ENCODE measurements at places on chromosomes 5 and 9.

GRCh38 chr9:21336457-21336856 is 1.3 kb upstream of the KLHL9 start:
- no peak for DNase-seq

GRCh38 chr5:90553711-90554110 is 4.9 kb upstream of the ADGRV1 start:
- DNase-seq, result no peak

DNA sequence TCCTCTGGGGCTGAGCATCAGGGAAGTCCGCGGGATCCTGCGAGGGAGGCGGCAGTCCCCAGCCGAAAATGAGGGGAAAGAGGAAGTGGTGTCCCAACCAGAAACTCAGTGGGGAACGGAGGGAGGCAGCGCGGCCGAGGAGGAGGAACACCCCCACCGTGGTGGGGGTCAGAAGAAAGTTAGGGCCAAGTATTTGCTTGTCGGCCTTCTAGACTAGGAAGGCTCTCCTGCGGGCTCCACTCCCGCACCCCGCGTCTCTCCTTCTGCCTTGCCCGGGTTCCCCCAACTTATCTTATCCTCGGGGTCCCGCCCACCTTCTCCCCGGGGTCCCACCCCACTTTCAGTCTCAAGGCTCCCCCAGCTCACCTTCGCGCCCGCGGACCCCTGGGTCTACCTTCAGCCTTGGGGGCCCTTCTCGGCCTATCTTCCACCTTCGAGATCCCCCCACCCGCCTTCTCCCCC is 557 bp upstream of the PHF2 start:
- DNase-seq, result peak; percentile 37

- peak; percentile 47 for DNase-seq
Measured at GRCh38 chr5:122941737-122942136, 94.8 kb downstream of the PPIC start.

GRCh38 chr5:105587963-105588662 is 2025.5 kb upstream of the NUDT12 start:
- peak; percentile 25 for DNase-seq

DNA sequence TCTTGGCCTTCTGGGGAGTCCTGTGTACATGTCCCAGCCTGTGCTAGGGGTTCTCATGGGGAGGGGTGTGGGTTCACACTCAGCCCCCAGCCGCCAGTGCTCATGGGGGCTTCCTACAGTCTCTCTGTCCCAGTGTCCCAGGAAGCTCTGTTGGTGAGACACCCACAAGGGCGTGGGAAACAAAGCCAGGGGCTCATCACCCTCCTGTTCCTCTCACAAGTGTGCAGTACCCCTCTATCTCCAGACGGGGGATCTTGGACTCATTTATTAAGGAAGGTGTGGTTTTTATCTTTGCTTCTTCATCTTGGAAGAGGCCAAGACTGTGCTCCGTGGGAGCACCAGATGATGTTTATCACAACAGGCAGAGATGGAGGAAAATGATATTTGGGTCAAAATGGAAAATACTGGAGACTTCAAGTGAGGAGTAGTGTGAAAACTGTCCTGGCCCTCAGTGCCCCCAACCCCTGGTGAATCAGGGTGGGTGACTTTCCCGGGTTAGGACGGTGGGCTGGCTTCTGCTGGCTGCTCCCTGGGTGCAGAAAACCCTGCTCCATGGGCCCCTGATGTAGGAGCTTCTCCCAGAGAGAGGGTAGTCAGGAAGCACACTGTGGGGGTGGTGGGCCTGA is 15.2 kb downstream of the TMEM171 start:
- DNase-seq, result peak; percentile 16

DNA sequence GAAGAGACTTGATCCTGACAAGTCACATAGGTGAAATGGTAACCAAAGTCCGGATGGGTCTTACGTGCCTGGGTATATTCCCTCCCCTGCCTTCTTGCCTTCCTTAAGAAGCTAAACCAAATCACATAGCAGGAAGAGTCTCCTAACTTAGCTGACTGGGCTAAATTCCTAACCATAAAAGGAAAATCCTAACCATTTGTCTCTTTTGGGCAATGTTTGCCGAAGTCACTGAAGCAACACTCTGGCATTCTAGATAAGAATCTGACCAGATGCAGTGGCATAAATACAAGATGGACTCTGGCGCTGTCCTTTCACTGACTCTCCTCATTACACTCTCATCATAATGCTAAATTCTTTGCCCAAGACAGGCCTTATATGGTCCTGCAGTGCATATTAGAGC is 625.5 kb upstream of the RORB start:
- DNase-seq, result no peak

DNA sequence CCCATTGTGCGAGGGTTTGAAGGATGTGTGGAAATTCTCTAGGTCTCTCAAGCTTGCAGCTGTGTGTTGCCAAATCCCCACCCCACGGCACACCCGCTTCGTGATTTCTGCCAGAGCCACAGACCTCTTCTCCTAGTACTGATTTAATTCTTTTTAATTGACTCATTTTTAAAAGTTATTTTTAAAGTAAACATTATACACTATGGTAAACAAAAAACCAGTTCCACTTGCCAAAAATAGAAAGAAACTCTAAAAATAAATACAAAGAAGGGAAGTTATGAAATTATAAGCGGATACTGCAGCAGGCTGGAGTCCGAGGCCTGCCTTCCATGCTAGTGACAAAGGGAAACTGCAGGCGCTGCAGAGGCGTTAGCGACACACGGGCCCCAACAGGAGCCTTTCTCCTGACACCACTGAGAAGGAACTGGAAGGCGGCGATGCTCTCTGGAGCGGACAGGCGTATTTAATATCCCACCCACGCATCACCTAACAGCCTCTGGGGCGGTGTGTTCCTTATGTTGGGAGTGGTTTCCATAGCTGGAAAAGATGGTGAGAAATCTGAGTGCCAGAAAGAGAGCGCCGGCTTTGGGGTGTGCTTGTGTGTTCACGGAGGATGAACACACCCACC is 122.5 kb downstream of the COL23A1 start:
- DNase-seq, result no peak

DNA sequence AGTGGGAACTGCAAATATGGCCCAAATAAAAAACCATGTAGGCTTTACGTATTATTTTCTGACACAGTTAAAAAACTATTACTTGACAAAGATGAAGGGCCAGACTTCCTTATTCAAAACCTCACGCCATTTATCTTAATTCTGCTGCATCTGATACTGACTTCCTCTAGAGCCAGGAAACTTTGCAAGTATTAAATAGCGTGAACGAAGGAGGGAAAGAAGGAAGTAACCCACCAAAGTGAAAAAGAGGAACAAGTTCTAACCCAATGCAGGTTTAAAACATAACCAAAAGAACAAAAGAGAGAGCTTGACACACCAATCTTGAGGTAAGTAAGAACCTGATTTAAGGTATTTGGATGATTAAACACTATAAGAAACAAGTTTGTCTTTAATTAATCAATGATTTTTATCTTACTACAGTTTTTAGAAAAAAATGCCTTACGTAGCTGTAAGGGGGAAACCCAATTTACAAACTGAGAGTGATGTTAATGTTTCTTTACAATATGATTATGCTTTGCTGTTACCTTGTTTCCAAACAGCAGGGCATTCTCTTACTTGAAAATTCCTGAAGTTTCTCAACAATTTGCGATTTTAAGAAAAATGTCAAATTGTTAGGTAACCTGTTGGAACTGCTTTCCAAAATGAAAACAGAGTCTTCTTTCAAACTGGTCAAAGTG is at the start of gene GAPT:
GAPT (plus strand) TSS at position 220 of the 677 bp plus-strand sequence. CDS start 3,102 bp downstream, outside the sequence.
- DNase-seq, result no peak

- peak; percentile 80 for DNase-seq
Measured at GRCh38 chr9:137482094-137482781, 23.1 kb upstream of the NSMF start.

GRCh38 chr5:66498791-66499207 is 97.4 kb upstream of the MAST4 start:
- no peak for DNase-seq

DNA sequence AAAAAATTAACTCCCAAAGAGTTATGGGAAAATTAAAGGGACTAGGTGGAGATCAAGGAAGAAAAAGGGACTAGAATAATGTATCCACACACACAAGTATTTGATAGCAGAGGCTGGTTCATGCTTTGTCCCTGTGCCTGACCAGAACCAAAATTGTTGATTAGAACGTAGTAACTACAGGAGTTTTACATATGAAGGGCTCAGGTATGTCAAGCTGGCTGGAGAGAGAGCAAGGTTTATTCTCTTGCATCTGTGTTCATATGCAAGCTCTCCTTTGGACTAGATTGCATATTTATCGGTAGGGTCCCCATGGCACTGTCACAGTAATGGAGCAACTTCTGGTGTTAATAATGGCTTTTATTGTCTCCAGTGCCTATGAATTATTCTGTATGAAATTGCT is 239.9 kb upstream of the TRPM3 start:
- no peak for DNase-seq

DNA sequence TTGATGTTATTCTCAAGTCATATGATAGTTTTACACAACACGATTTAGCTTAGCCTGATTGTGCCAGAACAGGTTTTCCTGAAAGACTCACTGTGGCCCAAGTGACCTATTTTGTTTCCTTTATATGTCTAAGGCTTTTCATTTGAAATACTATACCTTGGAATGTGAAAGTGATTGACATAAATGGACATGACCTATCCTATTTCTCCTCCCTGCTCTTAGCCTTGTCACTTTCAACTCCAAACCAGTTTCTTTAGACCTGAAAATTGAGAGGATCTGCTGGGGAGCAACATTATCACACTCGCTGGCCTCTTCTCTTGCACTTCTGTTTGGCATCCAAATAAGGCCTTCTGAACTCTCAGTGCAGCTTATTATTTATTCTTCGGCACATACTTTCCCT is 496.8 kb downstream of the MAT2B start:
- peak; percentile 23 for DNase-seq

GRCh38 chr5:168216989-168217388 is 74.5 kb upstream of the WWC1 start:
- no peak for DNase-seq
